ENCODE measurements at places on chromosomes 4 and X. TPM values are rescaled to one million over a fixed set of nuclear protein-coding genes. Genes with fewer than 3 reads are reported as not detected.

The SLC7A11 gene
- total RNA-seq, result 20.5 TPM

The CSN1S1 gene
- not detected for total RNA-seq

The CCDC158 gene
- not detected for total RNA-seq

The FRG2 gene
- total RNA-seq, result not detected

The AKAP17A gene
- total RNA-seq, result 37.5 TPM

The CASP3 gene
- 21.7 TPM for total RNA-seq
